ENCODE measurements at places on chromosomes 6 and 20.

DNA sequence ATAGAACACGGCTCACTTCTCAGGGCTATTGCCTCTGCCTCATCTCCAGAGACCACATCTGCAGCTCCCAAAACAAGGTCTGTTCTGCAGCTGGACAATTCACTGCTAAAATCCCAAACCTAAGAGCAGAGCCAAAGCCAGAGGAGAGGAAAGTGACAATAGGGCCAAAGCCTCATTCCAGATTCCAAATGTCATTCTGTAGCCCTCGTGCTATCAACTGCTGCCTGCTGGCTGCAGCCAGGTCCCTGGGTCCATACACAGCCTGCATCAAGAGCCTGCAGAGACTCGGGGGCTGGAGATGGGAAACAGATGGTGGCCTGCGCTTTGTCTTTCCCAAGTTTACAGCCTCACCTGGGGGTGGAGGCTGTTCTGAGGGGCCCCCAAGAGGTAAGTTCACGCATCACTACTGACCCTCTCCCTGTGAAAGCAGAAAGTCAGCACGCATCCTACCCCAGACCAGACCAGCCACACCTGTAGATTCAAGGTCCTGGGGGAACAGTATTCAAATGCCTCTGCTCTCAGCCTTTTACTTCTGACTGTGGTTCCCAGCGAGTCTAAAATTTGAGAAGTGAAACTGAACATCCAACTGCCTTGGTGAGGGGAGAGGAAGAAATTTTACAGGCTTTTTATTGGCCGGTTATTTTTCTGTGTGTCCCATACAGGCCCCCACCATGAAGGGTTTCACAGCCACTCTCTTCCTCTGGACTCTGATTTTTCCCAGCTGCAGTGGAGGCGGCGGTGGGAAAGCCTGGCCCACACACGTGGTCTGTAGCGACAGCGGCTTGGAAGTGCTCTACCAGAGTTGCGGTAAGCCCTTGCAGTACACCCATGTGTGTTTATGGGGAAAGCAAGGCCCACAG lies at the start of gene LY86:
Gene LY86, plus strand, starts transcription at position 657 of the 860 bp plus-strand sequence. Its CDS starts 15 bp downstream, at position 672.
- DNase-seq = peak; percentile 16

DNA sequence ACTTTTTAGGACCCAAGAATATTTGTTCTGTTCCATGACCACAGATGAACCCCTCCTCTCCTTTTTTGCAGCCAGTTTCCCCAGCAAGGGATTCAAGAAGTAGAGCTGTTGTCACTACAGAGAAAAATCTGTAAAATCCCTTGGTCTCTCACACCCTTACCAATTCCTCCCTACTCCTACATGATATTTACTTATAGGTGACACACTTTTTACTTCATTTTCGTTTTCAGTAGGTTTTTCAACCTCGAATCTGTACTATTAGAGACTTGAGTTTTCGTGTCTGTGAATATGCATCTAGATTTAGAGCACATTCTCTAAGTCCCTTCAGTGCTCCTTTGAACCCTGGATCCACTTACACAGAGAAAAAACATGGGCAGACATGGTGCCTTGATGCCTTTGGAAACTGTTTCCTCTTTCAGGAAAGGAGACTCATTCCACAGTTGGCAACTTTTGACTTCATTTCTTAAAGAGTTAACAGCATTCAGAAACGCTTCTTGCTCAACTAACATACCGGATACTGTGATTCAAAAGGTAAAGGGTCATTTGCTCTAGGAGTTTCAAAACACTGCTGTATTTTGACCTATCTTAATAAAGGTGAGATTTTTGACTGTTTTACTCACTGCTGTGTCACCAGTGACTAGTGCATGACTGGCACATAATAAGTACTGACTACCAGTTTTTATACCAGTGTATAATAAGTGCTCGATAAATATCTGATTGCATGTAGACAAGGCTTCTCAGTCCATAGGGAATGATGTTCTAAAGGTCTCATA lies 50.6 kb downstream of the LAMA4 start:
- DNase-seq = no peak

- DNase-seq = no peak
These were observed 145.6 kb downstream of the DLL1 start for GRCh38 chr6:170145272-170145592.

DNA sequence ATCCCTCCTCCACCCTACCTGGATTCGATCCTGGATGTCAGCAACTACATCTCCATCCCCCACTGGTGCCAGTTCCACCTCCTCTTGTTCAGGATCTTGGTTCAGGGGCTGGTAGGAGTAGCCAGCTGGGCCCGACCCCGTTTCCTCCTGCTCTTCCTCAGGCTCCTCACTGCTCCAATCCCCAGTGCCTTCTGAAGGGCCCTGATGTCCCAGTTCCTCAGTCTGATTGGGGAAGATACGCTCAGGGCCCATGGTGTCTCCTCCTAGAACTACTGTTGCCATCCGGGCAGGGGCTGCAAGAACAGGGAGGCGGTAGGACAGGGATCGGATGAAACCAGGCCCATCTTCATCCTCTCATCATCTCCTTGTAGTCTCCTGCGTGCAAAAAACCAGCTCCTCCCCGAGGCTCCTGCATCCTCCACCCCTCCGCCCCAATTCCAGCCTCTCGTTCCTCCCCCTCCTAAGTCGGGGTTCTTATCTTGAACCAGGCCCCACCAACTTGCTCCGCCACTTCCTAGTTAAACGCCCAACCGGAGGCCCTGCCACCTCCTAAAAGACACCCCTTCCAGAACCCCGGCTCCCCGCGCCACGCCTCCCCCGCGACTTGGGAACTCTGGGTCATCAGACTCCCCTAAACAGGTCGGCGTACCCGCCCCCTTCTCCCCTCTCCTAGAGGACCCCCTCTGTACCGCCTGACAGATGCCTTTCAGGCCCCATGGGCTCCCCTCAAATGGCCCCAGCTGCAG lies 476 bp downstream of the MEA1 start:
- DNase-seq = no peak

GRCh38 chr20:34072778-34073177 lies 39.3 kb downstream of the EIF2S2 start:
- no peak for DNase-seq

DNA sequence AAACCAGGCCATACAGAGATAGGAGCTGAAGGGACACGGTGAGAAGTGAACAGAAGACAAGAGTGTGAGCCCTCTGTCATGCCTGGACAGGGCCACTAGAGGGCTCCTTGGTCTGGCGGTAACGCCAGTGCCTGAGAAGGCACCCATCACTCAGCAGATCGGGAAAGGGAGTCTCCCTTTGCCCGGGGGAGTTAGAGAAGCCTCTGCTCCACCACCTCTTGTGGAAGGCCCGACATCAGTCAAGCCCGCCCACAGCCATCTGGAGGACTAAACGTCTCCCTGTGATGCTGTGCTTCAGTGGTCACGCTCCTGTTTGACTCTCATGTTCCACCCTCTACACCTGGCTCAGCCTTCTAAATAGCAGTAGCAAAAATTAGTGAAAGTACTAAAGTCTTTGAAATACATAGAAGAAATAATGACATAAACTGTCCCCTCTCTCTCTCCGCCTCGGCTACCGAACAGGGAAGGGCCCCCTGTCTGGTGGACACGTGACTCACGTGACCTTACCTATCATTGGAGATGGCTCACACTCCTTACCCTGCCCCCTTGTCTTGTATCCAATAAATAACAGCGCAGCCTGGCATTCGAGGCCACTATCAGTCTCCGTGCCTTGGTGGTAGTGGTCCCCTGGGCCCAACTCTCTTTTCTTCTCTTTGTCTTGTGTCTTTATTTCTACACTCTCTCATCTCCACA lies 66.7 kb downstream of the RPP21 start:
- DNase-seq = no peak

GRCh38 chr20:6679086-6679485 lies 88.4 kb upstream of the BMP2 start:
- no peak for DNase-seq

- DNase-seq = no peak
These were observed 103.5 kb downstream of the JARID2 start for GRCh38 chr6:15349379-15349778.

DNA sequence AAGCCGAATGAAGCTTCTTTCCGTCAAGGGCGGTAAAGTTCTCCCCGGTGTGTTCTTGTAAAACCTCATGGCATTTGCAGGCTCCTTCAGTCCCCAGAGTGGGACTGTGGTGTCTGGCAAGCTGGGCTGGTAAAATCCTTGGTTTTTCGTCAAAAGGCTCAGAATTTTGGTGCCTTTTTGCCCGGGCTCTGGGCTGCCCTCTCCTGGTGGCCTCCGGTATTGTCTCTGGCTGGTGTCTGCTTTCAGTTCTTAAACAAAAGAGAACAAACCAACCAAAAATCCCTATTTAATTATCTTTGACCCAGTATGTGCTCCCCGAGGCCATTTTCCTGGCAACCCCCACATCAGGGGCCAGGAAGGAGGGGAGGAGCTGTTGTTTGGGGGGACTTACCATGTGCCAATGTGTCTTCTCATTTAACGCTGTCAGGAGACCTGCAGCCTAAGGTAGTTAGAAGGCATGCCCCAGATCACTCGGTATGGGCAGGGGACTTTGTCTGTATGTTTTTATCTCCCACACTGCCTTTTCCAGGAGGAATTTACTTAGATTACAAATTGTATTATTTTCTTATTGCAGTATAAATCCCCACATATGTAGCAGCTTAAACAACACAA lies 11.1 kb downstream of the CDH4 start:
- DNase-seq = peak; percentile 10

GRCh38 chr20:4234128-4234527 lies 218.8 kb upstream of the RNF24 start:
- DNase-seq = no peak

Measured in activated naive CD4-positive, alpha-beta T cell (primary cell).